ENCODE measurements at places on chromosomes 6 and 20.

DNA sequence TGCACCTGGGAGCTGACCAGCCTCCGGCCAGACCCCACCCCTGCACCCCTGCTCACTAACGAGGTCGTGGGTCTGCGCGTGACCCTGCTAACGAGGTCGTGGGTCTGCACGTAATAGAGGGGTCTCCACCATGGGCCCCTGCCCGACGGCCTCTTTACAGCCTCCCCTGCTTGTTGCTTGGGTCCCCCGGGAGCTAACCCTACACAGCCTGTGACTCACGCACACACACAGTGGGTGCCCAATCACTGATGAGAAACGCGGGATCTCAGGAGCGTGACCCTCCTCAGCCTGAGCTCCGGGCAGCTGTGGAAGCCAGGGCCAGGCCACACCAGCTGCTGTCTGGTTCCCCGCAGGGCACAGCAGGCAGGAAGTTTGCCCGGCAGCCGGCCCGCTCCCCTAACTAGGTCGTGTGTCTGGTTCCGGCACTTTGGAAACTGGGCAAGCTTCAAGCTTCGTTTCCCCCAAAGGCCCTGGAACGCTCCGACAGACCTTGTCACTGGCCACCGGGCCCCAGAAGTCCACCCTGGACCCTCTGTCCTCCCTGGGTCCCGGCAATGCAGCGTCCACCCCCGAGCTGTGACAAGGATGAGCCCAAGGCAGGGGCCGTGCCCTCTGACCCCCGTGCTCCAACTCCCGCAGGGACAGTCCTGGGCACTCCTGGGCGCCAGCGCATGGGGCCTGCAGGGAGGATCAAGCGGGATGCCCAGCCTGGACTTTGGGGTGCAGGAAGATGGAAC, 767 bp downstream of the PTK6 start:
- peak; percentile 13 for DNase-seq

- DNase-seq = no peak
Observed at GRCh38 chr6:151121900-151122299, 117.9 kb upstream of the AKAP12 start.

GRCh38 chr6:106470316-106470715, 109.8 kb downstream of the CRYBG1 start:
- DNase-seq = no peak

- DNase-seq = no peak
Observed at GRCh38 chr6:170286246-170286933, 4.5 kb downstream of the DLL1 start.

- DNase-seq = no peak
Observed at GRCh38 chr20:53434662-53435061, 159.0 kb downstream of the ZNF217 start.

- no peak for DNase-seq
Observed at GRCh38 chr6:148247386-148248063, 95.1 kb upstream of the SASH1 start.

- peak; percentile 37 for DNase-seq
Observed at GRCh38 chr20:21235484-21236445, 67.4 kb upstream of the XRN2 start.

- DNase-seq = no peak
Observed at GRCh38 chr6:113980937-113981554, 10.1 kb upstream of the HDAC2 start.

DNA sequence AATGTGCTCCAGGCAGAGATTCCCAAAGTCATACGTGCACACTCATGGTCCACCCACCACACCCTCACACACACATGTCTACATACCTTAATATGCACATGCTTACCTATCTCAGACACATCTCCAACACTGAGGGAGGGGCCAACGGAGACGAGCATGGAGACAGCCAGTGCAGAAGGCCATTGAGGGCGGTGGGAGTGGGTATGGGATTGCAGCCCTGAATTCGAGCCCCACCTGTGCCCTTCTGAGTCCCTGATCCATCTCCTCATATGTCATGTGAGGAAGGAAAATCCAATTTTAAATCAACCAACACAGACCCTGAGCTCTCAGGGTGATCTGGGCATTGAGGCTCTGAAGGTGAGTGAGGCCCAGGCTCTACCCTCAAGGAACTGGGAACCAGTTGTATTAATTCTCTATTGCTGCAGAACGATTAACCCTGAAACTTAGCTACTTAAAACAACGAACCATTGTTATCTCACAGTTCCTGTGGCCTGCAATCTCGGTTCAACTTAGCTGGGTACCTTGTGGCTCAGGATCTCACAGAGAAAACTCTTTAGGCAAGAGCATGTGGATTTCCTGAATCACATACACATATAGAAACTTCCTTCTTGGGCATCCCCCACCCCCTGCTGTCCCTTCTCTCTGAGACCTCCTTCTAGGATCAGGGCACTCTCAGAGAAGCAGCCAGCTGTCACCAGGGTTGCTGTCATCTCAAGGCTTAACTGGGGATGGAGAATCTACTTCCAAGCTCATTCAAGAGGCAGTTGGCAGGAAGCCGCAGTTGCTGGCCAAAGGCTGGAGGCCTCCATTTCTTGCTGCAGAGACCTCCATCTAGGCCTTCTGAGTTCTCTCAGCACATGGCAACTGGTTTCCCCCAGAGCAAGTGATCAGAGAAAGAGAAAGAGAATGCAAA, 28.3 kb downstream of the GLP1R start:
- no peak for DNase-seq

- DNase-seq = no peak
Observed at GRCh38 chr6:75178757-75179156, 27.1 kb downstream of the COL12A1 start.

DNA sequence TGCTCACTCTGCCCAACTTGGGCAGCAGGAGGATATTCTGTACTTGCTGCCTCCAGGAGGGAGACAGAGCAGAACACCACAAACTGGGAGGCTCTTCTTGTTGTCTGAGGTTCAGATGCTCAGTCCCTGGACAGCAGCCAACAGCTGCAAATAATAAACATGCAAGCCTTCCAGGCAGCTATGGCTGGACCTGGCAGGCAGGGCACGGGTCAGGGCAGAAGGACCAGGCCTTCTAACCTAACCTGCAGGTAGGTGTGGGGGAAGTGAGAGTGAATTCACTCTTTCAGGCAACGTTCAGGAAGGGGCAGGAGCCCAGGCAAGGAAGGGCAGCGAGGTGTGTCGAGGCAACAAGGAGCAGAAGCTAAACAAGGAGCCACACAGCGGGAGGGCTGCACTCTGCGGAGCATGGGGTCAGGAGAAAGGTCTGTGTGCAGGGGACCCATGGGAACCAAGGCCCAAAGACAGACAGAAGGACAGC, 31.5 kb downstream of the NINL start:
- DNase-seq = no peak

DNA sequence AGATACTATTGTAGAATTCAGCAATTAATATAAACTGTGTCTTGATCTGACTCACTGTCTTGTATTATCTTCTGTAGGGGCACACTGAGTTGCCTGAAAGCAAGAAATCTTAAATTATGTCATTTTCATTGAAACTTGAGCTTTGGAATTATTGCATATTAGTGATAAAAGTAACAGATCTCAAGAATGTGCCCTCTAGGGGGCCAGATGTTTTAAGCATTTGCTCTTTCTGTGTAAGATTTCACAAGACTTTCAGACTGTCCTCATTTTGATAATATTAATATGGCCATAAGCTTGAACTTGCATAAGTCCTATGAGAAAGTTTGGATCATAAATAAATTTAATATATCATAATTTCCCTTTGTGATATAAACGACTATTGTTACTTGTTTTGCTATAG, 55.5 kb upstream of the MYO6 start:
- DNase-seq = no peak

GRCh38 chr20:25082498-25082873, 545 bp upstream of the VSX1 start:
- DNase-seq = no peak

DNA sequence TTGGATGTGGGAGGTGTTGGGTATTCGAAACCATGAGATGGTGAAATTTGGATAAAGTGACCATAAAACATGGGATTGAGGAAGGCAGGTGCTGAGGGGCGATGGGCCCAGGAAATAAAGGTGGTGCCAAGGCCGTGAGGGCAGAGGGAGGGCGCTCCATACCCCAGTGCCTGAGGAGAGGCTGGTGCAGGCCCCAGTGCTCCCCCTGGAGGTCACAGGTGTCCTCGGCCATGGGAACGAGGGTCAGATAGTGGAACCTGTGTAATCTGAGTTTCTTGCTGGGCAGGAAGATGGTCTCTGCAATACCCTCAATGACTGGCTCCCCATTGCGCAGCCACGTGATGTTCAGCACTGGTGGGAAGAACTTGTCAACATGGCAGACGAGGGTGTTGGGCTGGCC, 16.2 kb downstream of the HLA-DPB1 start:
- peak; percentile 59 for DNase-seq

DNA sequence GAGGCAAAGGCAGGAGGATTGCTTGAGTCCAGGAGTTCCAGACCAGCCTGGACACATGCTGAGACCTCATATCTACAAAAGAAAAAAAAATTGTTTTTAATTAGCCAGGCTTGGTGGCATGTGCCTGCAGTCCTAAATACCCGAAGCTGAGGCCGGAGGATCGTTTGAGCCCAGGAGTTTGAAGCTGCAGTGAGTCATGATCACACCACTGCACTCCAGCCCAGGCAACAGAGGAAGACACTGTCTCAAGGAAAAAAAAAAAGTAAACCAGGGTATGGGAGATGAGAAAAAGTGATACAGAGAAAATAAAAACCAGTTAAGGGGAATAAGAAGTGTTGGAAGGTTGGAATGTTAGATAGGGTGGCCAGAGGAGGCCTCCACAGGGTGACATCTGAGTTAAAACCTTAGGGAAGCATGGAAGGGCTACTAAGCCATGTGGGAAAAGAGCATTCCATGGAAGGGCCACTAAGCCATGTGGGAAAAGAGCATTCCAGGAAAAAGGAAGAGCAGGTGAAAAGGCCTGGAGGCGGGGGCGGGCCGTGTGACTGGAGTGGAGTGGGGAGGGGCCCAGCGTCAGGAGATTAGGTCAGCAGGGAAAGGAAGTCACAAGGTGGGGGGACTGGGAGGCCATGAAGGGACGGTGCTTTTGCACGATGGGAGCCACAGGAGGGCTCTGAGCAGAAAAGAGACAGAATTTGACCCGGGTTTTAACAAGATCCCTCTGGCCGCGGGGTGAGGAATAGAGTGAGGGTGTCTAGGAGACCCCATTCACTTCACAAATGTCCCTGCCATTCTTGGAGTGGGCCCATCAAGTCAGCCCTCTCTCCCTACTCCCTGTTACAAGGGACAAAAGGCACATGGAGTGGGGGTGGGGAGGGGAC, 18.3 kb downstream of the CPNE5 start:
- DNase-seq = no peak

DNA sequence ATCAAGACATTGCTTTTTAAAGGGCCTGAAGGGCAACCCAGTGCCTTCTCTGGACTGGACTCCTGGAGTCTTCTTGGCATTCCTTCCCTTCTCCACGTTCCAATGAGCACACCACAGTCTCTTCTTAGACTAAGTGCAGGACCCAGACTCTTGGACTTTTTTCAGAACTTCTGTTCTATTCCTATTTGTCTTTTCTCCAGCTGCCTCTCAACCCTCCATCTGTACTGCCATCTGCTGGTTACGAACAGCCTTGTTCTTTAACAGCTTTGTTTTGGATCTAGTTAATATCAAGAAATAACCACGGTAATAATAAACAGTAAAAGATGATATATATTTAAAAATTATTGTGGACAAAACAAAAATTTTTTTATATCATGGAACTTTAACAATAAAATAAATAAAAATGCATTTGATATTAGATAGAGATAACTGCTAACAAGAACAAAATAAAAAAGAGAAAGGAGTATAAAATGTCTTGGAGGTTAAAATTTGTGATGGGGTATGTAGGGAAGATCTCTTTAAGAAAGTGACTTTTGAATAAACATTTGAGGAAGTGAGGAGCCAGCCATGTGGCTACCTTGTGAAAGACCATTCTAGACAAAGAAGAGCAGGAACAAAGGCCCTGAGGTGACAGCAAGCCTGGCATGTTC, 105.1 kb upstream of the HCRTR2 start:
- DNase-seq = no peak

DNA sequence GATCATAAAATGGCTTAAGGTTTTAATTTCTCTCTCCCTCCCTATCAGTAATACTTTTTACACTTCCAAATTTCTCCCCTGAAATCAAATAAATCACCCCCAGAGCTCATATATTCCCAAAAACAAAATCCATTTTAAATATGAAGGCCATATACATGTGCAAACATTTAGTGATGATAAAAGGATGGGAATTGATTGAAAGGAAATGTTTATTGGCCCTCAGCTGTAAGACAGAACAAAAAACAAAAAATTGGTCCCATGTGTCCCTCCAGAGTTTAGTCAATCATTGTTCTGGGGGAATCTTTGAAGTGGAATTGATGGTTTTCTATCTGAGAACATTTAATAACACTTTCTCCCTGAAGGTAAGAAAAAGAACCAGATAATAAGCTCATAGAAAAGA, 91.7 kb downstream of the COL12A1 start:
- no peak for DNase-seq

DNA sequence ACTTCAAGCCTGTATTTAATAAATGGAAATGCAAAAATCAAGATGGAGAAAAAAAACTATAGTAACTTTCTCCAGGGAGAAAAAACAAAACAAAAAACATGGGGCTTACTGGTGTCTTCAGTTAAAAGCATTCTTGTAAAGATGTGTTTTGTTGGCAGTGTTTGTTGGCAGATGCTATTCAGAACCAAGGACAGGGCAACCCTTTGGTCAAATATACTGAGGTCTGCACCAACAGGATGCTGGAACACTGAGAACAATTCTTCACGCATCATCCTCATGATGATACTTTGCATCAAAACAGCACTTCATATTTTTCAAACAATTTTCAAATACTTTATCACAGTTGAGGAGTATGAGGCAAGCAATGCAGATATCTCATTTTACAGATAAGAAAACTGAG, 63.7 kb upstream of the CBLN4 start:
- no peak for DNase-seq
